ENCODE measurements at places on chromosomes 2 and 18. TPM values are rescaled to one million over a fixed set of nuclear protein-coding genes. Genes with fewer than 3 reads are reported as not detected.

DNA sequence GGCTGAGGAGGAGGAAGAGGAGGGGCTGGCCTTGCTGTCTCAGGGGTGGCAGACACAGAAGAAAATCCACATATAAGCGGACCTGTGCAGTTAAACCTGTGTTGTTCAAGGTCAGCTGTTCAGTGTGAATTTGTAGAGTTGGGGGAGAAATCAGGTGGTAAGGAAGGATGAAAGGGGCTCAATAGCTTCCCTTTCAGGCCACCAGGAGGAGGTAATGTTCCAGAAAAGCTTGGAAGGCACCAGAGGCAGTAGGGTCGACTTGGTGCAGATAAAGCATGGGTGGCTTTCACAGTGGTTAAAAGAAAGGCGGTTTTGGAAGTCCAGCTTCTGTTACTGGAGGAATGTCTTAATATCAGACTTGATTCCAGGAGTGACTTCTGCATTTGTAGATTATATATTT is 167.4 kb downstream of the THSD7B start:
- no peak for DNase-seq

DNA sequence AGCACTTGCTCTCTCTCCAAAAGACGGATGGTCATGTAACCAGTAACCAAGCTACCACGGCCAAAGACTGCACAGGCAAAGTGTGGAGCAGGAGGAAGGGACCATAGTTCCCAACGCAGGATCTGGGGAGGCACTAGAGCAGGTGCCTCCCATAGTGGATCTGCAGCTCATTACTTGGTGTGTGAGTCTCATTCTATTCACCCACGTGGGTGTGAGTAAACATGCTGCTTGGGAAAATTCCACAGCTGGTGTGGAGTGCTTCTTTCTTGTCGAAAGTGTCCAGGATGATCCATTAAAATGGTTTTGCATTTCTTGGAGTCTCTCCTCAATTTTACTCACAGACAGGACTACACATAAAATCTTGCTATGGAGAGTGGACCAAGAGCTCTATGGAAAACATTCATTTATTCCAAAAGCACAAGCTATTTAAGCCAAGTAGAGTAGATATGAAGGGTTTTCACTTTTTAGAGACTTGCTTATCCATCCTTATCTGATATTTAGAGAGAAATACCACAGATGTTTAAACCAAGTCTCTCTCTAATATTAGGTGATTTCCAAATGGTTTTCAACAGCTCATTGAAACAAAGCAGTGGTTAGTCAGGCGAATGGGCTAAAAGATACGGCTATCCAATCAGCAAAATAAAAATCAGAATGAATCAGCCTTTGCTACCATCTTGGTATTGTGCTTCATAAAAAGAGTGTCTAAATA is 104.3 kb upstream of the CCDC195 start:
- DNase-seq, result no peak

DNA sequence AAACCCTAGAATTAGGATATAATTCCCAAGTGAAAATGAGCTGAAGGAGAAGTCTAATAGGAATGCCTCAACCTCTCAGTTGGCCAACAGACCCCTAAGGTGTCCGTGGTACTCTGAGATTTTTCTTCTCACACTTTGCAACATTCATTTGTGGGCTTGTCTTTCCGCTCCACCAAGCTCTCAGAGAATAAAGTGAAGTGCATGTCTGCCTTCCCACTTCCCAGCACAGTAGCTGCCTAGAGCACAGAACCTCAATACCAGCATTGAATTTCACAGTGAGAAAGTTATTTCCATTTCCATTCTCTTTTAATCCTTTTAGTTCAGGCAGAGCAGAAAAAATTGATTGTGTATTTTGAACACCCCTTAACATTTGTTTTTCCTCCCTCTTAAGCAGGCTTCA is 451.8 kb downstream of the TGIF1 start:
- no peak for DNase-seq

GRCh38 chr2:38167968-38168350 is 92.0 kb upstream of the CYP1B1 start:
- DNase-seq, result no peak

DNA sequence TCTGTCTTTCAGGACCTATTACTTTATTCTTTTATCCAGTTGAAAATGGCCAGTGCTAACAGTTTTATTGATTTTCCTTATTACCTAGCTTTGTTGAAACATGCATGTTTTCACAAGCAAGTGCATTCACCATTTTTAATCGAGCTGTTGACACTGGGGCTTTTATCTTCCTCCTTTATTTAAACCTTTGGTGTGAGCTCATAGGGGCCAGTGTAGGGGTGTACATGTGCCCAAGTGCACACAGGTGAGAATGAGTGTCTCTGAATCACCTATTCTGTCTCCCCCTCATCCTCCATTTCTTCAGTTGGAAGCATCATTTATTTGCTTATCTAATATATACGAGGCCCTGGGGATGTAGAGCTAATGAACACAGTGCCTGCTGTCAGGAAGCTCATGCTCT is 199.1 kb downstream of the PRKCE start:
- no peak for DNase-seq

GRCh38 chr2:121828281-121828731 is 72.9 kb downstream of the TSN start:
- no peak for DNase-seq

DNA sequence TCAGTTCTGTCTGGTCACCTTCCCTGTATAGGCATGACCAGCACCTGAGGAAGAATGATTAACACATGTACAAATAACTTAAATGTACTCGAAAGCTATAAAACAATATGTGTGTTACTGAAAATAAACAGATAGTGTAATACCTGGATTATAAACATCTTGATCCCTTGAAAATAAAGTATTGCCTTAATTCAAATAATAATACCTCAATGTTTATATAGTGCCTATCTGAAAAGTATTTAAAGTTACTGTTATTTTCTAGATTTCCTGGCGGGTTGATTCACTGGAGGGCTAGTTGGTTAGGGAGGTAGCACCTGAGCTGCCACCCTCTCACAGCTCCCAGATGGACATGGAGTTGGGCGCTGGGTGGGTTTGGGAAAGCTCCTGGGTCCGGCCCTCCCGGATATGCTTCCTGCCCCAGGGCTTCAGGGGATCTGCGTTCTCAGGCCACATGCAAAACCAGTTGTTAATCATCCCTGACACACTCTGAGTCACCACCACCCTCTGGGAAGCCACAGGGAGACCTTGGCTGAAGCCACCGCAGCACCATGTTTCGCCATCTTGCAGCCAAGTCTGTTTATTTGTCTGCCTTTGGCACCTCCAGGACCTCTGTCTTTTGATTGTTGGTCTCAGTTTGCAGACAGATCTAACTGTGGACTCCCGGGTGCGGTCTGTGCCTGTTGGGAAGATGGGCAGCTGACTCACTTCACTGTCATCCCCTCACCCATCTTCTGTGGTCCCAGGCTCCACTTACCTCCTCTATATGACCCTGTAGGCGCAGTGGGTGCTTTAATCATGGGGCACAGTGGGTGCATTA is 35.3 kb downstream of the RAB31 start:
- DNase-seq, result no peak

DNA sequence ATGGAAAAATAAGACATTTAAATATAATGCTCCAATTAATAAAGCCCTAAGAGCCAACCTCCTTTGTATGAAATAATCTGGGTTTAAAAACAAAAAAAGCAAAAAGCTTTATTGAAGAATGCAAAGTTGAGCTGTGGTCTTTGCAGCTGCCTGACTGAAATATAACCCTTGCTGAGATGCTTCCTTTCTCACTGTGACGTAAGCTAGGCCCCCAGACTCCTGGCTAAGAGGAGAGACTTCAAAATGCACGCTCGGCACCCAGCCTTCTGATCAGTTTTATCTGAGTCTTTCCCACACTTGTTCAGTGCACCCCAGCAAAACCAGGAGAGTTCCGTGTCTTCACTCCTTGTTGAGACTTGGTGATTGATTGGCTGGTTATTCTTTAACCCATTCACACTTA is 115.3 kb downstream of the BCL11A start:
- DNase-seq, result no peak

GRCh38 chr2:26742048-26742770 is 21.9 kb upstream of the SLC35F6 start:
- no peak for DNase-seq

DNA sequence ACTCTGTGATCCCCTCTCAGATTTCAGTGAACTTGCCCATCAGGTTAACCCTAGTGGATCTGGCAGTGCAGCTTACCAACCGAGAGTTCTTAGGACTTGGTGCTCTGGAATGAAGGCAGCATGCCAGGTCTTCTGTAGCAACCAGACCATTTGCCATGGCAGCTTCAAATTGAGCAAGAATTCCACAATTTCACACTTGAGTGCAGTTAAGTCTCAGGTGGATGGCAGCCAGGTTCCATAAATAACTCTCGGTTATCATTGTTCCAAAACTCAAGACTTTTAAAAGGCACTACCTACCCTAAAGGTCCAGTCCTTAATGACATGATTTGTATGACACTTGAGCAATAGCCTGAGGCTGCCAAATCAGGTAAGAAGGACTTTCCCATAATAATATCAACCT is 48.1 kb downstream of the GALNT3 start:
- no peak for DNase-seq

DNA sequence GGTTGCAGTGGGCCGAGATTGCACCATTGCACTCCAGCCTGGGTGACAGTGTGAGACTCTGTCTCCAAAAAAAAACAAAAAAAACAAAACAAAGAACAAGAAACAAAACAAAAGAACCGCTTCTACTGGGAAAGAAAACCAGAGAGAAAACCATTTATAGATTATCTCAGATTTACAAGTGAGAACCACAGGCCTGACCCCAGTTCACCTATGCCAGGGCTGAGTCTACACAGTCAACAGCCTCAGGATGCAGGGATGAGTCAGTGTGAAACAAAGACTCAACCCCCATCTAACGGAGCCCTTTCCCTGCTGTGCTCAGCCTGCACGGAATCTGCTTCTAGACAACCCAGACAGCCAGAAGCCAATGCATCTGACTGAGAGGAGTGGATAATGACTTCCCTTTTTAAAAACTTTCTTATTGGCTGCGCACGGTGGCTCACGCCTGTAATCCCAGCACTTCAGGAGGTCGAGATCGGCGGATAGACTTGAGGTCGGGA is 25.5 kb upstream of the YWHAQ start:
- no peak for DNase-seq

DNA sequence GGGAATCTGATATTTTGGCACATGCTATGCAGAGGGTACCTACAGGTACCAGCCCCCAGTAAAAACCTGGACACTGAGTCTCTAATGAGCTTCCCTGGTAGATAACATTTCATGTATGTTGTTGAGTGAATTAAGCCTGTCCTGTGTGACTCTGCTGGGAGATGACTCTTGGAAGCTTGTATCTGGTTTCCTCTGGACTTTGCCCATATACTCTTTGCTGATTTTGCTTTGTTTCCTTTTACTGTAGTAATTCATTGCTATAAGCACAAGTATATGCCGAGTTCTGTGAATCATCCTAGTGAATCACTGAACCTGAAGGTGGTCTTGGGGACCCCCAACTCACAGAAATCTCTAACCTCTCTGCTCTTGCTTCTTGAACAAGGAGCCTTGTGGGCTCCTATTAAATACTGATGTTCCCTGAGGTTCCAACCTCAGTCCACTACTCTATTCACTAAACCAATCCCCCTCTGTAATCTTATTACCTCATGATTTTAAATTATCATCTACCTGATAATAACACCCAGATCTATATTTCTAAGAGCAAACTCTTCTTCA is 94.3 kb upstream of the WDSUB1 start:
- DNase-seq, result no peak

GRCh38 chr18:63741769-63742168 is 33.4 kb upstream of the SERPINB7 start:
- no peak for DNase-seq

DNA sequence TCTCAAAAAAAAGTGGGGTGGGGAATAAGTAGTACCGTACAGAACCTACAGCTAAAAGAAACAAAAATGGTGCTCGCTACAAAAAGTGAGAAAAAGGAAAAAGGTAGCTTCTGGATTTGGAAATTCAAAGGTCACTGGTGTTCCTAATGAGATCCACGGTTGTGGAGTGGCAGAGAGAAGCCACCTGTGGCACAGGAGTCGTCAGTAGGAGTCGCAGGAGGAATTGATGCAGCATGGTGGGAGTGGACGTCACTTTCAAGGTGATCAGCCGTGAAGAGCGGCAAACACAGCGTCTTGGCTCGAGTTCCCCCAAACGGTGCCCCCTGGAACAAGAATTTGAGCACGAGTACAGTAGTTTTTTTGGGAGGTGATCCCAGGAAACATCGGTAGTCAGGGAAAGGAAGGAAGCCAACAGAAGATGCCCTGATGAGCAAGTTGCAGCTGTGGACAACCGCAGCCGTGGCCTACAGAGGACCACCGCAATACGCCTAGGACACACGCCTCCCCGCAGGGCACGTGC is 1.4 kb upstream of the TTL start:
- no peak for DNase-seq

- DNase-seq, result no peak
These were observed 112.3 kb upstream of the AQP4 start for GRCh38 chr18:26977781-26978180.

GRCh38 chr2:181378491-181378890 is 78.7 kb upstream of the ITGA4 start:
- no peak for DNase-seq

DNA sequence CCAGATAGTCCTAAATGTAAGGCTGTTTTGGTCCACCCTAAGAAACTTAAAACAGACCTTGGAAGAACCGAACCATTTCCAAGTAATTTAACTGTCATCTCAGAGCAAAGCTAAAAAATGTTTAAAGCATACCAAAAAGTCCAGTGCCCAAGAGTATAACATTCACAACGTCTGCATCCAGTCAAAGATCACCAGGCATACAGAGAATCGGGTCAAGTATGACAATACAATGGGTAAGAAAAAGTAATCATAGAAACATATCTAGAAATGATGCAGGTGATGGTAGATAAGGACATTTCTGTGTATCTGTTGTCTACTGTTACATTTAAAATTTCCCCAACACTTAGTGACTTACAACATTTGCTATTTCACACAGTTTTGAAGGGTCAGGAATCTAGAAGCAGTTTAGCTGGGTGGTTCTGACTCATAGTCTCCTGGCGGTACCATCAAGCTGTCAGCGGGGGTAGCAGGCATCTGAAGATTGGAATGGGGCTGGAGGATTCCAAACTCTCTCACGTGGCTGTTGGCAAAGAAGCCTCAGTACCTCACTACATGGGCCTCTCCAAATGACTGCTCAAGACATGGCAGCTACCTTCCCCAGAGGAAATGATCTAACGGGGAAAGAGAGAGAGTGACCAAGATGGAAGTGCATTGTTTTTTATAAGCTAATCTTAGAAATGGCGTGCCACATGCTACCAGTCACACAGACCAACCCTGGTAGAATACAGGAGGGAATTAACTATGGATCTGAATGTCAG is 36.6 kb upstream of the DYNC2LI1 start:
- DNase-seq, result no peak

CNTNAP5 gene
- not detected for total RNA-seq

ASB18 gene
- total RNA-seq, result not detected

UGT1A8 gene
- not detected for total RNA-seq

HTR2B gene
- 1.2 TPM for total RNA-seq

ZEB2 gene
- 174 TPM for total RNA-seq

ALKAL2 gene
- 259 TPM for total RNA-seq

PLA2R1 gene
- 16.5 TPM for total RNA-seq

FAM124B gene
- total RNA-seq, result 1.3 TPM

ACOXL gene
- total RNA-seq, result not detected

APCDD1 gene
- total RNA-seq, result 46.4 TPM

ZBTB7C gene
- 20.1 TPM for total RNA-seq

TRIB2 gene
- 103 TPM for total RNA-seq

HOXD12 gene
- total RNA-seq, result not detected

ABCB11 gene
- 0.03 TPM for total RNA-seq

SLC23A3 gene
- total RNA-seq, result 2.4 TPM
